ENCODE measurements at places on chromosomes 2 and 18. TPM values are rescaled to one million over a fixed set of nuclear protein-coding genes. Genes with fewer than 3 reads are reported as not detected.

GTF2A1L gene
- total RNA-seq: 22.8 TPM

MATN3 gene
- total RNA-seq: 0.83 TPM

REG3G gene
- not detected for total RNA-seq

CHN1 gene
- 28.1 TPM for total RNA-seq

FSHR gene
- not detected for total RNA-seq

RAD51AP2 gene
- total RNA-seq: not detected

CTNNA2 gene
- 2.5 TPM for total RNA-seq

KCNS3 gene
- 19.9 TPM for total RNA-seq

DNAH7 gene
- total RNA-seq: 0.50 TPM

MTX2 gene
- 26.8 TPM for total RNA-seq

TMEM237 gene
- total RNA-seq: 17.0 TPM

TUBA3E gene
- total RNA-seq: not detected

UGT1A8 gene
- not detected for total RNA-seq

PSMA8 gene
- total RNA-seq: not detected

DNA sequence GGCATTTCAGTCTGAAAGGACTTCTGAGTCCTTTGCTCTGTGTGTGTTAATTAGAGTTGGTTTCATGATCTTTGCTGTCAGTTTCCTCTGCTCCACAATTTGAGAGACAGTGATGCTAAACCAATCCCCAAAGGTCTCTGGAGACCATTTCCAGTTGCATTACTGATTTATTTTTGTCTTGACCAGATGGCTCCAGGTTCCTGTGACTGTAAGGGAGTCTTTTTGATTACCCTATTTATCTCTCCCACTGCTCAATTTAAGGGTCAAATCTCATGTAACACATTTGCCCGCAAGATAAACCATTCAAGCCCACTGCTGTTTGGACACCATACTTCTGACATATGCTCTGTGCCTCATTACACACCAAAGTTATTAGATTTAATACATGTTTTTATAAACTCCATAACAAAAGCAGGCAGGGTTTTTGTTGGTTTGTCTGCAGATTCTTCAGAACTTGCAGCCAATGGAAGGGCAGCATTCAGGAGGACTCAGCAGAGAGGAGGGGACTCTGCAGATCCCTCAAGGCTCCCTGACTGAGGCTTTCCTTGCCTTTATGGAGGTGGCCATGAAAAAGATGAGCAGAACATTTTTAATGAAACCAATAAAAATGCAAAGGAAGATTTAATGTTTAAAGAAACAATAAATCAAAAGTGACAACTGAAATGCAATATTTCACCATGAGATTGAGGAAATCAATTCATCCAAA lies 889.3 kb upstream of the CELF4 start:
- DNase-seq: no peak

GRCh38 chr2:170436077-170436943 lies 258.4 kb downstream of the MYO3B start:
- no peak for DNase-seq

DNA sequence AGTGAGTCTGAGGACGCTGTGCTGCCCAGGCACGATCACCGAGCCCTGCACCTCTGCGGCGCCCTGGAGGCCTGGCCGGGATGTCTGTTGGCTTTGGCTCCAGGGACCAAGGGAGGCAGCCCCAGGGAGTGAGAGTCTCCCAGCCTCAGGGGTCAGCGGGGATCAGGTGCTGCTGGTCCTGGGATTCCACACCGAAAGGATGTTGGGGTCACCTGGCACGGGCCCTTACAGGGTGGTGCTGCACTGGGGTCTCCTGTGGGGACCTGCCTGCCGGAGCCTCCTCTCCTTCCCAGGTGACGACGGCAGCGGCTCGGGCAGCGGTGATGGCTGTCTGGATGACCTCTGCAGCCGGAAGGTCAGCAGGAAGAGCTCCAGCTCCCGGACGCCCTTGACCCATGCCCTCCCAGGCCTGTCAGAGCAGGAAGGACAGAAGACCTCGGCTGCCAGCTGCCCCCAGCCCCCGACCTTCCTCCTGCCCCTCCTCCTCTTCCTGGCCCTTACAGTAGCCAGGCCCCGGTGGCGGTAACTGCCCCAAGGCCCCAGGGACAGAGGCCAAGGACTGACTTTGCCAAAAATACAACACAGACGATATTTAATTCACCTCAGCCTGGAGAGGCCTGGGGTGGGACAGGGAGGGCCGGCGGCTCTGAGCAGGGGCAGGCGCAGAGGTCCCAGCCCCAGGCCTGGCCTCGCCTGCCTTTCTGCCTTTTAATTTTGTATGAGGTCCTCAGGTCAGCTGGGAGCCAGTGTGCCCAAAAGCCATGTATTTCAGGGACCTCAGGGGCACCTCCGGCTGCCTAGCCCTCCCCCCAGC lies 30.5 kb downstream of the GPC1 start:
- DNase-seq: peak; percentile 86

GRCh38 chr2:54903736-54904554 lies 146.3 kb downstream of the RTN4 start:
- DNase-seq: peak; percentile 83

DNA sequence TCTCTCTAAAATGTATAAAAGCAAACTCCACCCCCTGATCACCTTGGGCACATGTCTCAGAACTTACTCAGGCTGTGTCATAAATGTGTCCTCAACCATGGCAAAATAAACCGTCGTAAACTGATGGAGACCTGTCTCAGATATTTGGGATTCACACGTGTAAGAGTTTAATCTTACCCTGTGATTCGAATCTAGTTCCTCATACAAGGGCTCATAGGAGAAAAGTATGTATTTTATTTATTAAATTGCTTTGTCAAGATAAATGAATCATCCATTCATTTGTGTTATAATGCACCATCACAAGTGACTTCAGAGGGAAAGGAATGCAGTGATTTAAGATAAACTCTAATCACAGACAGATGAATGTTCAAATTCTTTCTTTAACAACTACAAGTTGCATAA lies 712.5 kb upstream of the LRATD1 start:
- no peak for DNase-seq

GRCh38 chr2:9653485-9654271 lies 22.9 kb upstream of the YWHAQ start:
- DNase-seq: no peak

- DNase-seq: no peak
Measured at GRCh38 chr2:178193823-178194599, at the start of gene OSBPL6. Gene OSBPL6, plus strand, starts transcription at chr2:178194512. Its CDS starts 111,673 bp downstream, at chr2:178306185.

DNA sequence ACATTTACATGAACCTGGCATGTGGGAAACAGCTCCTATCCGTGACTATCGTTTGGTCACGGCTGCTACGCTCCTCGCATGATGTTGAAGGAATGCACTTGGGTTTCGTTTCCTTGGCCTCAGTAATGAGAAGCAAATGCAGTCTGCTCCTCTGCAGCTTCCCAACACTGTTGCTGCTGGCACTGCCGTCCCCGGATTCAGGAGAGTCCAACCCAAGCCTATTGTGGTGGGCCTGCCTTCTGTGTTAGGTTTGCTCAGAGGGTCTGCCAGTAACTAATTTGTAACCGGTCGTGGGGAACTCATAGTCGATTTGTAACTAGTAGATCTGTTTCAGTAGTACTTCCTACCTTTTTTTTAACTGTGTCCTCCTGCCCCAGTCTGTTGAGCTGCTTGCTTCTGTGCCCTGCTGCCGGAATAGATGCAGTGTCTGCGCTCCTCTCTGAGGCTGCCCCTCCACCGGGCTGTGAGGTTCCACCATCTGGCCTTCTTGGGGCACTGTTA lies 58.4 kb downstream of the WDSUB1 start:
- peak; percentile 82 for DNase-seq

- no peak for DNase-seq
Measured at GRCh38 chr2:84807063-84807485, 73.8 kb downstream of the TRABD2A start.

GRCh38 chr2:150495993-150496627 lies 8.6 kb upstream of the RND3 start:
- DNase-seq: no peak

DNA sequence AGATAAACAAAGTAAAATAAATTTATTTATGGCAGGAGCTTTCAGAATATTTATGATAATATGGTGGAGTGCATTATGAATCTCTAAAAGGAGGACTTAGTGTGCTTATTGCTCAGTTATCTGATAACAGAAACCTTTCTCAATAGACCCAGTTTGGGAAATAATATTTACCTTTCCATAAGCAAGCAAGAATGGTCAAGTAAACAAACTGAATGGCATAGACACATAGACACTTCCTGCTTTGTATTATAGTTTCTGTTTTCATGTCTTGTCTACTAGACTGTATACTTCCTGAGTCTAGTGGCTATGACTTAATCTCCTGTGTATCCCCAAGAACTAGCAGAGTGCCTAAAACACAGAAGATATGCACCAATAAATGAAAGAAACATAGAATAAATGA lies 87.8 kb downstream of the UPP2 start:
- no peak for DNase-seq

GRCh38 chr2:128812183-128812940 lies 493.7 kb upstream of the HS6ST1 start:
- DNase-seq: peak; percentile 62

GRCh38 chr2:84833481-84834150 lies 47.3 kb downstream of the TRABD2A start:
- no peak for DNase-seq

GRCh38 chr18:29693334-29693733 lies 1349.2 kb downstream of the DSC3 start:
- DNase-seq: no peak

- no peak for DNase-seq
Measured at GRCh38 chr2:121171625-121172119, 113.3 kb downstream of the TFCP2L1 start.

DNA sequence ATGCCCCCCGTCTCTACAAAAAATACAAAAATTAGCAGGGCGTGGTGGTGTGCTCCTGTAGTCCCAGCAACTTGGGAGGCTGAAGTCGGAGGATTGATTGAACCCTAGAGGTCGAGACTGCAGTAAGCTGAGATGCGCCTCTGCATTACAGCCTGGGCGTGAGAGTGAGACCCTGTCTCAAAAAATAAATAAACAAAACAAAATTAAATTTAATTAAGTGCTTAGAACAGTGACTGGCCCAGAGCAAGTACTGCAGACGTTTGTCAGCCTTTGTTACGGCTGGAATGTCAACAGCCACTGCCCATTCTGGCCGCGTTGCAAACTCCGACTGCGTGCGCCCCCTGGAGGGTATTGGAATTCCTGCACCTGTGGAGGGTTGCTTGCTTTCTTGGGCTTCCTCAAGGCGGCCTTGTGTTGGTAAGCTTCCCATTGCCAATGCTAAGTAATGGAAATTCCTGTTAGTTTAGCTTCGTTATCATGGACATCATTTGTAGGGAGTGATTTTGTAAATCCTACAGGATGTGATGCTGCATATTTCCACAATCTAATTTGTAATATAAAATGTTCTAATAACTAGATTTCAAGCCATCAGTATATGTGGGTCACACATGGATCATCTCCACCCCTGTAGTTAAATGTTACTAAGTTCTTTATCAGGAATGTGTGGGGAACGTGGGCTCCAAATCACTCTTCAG lies 15.9 kb upstream of the ATP6V1B1 start:
- no peak for DNase-seq

GRCh38 chr18:69636529-69637301 lies 236.0 kb downstream of the DOK6 start:
- no peak for DNase-seq

GRCh38 chr18:11688972-11689668 lies at the start of gene GNAL:
Gene GNAL, plus strand, starts transcription at chr18:11689264. Its CDS starts 300 bp downstream, at chr18:11689564.
- peak; percentile 92 for DNase-seq
